ENCODE measurements at places on chromosomes 6 and 20.

DNA sequence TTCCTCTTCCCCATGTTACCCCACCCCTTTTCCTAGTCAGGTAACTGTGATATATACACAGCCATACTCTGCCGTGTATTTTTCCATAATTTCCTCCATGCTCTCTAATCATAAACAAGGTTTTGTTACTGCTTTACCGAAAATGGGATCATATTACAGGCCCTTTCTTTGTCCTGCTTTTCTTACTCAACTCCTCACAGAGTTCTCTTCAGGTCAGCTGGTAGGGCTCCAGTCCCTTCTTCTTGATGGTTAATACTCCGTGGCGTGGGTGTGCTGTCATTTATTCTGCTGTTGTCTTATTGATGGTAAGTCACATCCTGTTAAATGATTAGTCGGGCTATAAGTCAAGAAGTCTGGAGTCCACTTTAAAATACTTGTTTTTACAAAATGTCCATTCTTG is 24.9 kb upstream of the PI16 start:
- DNase-seq: no peak

DNA sequence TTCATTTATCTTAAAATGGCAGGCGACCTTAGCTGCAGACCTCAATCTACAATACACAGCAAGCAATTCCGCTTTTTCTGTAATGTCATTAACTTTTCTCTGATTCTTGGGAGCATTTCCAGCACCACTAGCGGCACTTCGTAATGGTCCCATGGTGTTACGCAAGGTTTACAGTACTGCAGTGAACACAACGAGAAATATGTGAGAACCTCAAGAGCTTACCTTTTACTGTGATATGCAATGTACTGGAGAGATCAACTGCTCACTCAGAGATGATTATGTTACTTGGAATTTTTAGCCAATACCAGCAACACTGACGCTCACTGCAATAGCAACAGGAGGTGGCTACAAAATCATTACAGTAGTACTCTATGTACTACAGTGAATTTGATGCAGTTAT is 2.8 kb upstream of the CEP43 start:
- DNase-seq: no peak

DNA sequence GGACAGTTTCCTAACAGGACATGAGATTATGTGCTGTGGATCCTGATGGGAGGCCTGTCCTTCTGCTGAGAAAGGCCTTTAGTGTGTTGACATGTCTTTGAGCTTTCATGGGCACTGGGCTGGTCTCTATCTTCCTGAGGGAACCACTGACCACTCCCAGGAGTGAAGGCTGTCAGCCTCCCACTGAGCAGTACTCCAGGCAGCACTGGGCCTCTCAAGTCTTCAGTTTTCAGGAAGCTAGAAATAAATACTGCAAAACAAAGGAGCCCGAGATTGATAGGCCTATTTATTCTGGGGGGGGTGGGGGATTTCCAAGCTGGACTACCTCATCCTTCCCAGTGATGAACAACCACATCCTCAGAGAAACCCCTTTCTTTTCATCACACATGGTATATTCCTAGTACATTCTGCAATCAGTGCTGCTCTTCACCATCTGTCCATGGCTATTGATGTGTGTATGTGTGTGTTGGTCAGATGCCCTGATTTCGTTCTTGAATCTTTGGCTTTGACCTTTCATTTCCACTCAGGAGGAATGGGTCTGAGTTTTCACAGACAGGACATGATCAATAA is 180.9 kb upstream of the SPTLC3 start:
- no peak for DNase-seq

DNA sequence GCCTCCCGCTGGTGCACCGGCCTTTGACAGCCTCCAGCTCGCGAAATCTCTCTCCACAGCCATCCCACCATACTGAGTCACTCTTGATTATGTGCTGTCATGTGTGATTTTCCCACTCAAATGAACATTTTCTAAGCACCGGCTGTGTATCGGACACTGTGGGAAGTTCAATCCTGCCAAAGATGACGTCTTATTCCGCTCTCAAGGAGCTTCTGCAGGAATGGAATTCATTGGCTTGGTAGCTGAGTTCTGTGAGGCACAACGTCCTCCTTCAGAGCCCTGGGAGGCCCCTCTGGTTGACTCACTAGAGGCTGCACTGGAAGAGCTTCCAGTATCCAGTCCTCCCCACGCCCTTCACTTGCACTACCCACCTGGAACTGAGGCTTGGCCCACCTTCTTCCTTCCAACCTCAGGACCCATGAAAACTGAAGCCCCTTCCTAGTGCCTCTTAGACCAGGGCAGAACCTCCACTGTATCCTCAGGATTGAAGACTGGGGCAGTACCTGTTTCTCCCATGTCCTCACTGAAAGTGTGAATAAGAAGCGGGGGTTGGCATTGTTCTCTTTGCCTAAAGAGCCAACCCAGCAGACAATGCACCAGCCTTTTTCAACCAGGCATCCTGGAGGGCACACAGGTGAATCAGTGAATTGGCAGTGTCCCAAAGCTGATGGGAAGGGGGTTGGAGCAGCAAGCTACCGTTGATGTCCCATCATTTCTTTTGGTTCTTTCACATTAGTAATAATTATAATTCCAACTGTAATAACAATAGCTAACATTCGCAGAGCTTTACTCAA is 1.7 kb downstream of the UNC5CL start:
- no peak for DNase-seq
